Right ventricle myocardium superior (tissue), 1 donor: ENCODE measurements at places on chromosomes 12 and 14.

GRCh38 chr12:75846102-75846501, 185.5 kb downstream of the PHLDA1 start:
- no peak for DNase-seq

DNA sequence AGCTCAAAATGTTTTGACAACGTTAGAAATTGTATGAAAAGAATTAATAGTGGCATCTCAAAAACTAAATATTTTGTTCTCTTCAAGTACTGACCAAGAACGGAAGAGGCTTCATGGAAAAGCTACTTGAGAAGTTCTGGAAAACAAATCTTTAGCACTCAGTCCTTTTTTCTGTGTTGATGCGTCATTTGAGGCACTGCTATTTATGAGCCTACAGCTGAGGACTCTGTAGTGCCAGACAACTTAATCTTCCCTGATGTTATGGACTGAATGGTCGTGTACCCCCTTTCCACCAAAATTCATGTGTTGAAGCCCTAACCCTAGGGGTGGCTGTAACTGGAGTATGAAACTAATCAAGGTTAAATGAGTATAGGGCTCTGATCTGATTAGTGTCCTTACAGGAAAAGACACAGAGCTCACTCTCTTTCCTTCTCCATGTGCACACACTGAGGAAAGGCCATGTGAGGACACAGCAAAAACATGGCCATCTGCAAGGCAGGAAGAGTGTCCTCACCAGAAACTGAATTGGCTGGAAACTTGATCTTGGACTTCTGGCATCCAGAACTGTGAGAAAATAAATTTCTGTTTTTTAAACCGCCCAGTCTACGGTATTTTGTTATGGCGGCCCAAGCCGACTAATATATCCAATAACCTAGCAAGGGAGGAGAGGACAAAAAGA, 337.0 kb upstream of the CLEC14A start:
- DNase-seq, result no peak

- DNase-seq, result no peak
These were observed 50.2 kb downstream of the MIPOL1 start for GRCh38 chr14:37247791-37248461.

DNA sequence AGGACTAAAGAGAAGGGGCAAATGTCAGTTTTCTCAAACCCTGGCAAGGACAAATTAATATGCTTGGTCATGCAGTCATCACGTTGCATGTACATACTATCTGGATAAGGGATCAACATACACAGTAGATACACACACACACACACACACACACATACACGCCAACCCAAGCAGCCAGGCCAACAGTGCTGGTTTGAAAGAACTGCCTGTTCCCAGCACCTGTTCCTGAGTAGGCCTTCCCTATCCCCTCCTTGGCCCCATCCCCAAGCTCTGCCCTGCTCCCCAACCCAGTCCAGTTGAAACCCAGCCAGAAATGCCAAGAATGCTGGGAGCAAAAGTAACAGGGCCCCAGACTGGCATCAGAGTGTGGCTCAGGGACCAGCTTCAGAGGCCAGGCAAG, 4.4 kb downstream of the ITGA7 start:
- peak; percentile 65 for DNase-seq

DNA sequence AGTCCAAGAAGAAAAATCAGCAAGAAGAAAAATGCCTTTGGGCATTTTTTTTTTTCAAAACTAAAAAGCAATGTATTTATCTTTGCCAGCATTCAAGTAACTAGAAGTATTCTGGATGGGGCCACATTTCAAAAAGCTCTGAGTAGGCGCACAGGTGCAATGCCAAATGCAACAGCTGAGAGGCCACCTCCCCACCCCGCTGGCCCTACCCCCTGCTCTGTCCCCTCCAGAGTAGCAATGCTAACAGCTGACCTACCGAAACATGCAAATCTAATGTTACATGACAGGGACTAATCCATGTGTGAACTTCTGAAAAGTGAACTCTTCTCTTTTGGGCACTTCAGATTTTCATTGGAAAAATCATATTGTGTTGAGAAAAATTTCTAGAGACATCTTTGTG, 153.7 kb upstream of the SLC38A2 start:
- DNase-seq, result no peak

DNA sequence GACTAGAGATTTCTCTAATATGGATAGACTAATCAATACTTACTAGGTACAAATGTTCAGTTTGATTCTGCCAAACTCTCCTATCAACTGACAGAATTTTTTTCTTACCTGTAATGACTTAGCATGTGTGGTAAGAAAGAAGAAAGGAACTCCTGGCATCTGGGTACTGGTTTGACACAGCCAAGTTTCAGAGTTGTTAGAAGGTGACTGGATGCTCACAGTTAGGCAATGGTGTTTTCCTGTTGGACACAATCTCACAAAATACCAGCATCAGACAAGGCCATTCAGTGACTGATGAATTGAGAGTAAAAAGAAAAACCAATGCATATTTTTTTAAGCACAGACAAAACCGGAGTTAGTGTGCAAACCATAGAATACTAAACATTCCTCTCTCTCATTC, 4.2 kb downstream of the MUCL1 start:
- DNase-seq, result no peak

- DNase-seq, result peak; percentile 87
These were observed 69.8 kb downstream of the NCOR2 start for GRCh38 chr12:124497658-124498057.

DNA sequence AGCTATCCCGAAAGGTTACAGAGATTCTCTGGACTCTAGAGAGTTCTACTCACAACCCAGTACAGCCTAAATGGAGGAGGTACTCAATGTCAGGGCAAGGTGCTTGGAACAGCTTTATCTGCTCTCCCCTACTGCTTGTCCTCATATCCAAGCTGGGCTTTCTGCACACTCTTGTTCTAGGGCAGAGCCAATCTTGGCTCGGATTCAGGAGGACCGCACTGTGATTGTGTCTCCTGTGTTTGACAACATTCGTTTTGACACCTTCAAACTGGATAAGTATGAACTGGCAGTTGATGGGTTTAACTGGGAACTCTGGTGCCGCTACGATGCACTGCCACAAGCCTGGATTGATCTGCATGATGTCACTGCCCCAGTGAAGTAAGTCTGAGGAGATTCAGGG, 25.0 kb downstream of the GALNT8 start:
- DNase-seq, result peak; percentile 63

DNA sequence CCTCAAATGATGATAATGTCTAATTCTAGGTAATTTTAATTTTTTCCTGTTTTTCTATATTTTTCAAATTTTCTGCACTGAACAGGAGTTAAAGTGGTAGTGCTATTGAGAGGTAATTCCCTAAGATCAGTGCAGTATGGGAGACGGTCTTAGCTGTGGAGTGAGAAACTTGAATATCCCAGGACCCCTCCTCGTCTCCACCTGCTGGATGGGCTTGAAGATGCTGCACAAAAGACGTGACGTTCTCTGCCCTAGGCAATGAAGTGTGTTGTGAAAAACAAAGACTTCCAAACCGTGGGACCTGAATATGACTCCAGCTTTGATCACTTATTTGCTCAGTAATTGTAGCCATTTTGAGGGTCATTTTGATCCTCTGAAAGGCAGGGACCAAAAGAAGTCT, 298.1 kb downstream of the VRK1 start:
- DNase-seq, result no peak

- no peak for DNase-seq
These were observed 35.8 kb downstream of the SUSD6 start for GRCh38 chr14:69647213-69647612.

GRCh38 chr14:93126111-93126510, 10.4 kb upstream of the ITPK1 start:
- no peak for DNase-seq

DNA sequence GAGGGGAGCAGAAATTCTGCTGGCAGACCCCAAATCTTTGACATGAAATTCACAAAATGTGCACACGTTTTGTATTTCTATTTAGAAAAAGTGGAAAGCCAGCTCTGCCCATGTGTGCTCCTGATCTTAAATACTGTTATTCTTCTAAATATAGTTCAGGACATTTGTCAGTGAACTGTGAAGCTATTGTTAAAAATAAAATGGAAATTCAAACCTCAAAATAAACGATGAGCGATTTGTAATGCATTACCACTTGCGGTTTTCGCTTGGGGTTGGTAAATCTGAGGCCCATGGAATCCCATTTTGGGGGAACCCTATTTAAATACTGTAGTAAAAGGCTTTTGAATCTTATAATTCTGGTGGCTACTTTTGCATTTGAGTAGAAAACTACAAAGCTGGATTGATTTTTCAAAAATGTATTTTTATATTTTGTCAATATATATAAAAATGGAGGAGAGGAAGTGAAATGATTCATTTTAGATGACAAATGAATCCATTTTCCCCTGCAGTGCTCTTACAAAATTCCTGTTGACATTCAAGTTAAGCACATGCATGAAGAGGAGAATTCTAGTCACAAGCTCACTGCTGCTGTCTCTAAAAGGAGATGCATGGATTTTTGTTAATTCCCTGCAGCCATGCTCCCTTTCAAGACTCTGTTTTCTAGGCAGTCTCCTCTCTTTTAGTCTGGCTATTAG, 47.1 kb downstream of the FLRT2 start:
- no peak for DNase-seq

GRCh38 chr14:95156161-95157047, 925 bp downstream of the DICER1 start:
- DNase-seq, result peak; percentile 63

DNA sequence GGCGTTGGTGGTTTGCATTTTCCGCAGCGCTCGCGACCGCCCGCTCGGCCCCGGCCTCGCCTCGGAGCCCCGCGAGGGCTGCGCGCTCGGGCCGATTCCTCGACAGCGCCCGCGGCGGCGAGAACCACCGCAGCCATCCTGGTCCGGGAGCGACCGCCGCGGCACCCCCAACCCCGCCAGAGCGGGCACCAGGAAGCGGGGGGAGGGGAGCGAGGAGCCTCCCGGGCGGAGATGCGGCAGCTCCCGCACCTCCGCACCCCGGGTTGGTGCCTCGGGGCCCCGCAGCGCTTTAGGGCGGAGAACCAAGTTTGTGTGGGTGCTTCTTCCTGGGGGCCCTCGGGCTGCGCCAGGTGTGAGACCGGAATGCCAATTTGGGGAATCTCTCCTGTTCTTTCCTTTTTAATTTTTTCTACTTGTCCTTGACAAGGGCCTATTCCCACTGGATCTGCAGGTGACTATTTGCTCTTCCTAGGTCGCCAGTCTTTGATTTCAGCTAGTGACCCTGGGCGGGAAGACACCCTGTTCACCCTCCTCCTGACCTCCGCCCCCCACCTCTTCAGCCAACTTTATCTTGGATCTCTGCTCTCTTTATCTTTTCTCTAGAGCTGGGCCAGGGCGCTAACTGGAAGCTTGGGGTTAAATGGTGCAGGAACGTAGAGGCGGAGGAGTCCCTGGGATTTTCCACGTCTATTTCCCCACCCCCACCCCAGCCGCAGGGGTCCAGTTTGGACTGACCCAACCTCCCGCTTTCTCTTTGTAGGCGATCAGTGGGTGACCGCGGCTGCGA, at the start of gene SOCS2:
Gene SOCS2 (plus strand): TSS at position 751 of the 787 bp plus-strand sequence. CDS start 223 bp downstream, outside the sequence.
- DNase-seq, result peak; percentile 57

DNA sequence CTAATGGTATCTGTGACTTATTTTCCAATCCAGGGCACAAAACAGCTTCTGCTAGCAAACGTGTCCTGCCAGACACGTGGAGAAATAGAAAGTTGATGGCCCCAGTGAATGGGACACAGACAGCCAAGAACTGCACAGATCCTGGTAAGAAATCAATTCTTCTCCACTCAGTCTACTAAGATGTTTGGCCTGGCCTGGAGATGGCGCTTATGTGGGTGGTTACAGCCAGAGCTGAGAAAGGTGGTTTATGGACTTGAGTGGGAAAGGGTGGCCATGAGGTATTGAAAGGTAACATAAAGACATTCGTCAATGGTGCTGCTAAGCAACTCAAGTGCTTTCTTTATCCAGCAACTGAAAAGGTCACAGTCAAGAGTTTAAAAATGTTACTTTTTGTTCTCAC, 2.9 kb downstream of the SLC24A4 start:
- no peak for DNase-seq

DNA sequence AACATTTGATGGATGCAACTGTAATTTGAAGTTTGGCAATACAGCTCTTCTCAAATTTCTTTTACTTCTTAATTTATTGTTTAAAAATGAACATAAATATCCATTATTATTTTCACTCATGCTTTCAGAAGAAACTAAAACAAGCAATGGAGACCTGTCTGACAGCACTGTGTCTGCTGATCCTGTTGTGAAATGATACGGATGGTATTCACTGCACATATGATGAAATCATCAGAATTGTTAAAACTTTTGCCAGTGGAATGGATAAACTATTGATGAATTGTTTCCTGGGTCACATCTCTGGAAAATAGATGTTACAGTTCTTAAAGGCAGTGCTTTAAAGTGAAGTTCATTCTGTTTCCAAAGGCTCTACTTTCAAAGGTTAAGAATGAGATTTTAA, 59.2 kb downstream of the WASHC4 start:
- DNase-seq, result no peak
